ENCODE measurements at places on chromosomes 12 and 14.

DNA sequence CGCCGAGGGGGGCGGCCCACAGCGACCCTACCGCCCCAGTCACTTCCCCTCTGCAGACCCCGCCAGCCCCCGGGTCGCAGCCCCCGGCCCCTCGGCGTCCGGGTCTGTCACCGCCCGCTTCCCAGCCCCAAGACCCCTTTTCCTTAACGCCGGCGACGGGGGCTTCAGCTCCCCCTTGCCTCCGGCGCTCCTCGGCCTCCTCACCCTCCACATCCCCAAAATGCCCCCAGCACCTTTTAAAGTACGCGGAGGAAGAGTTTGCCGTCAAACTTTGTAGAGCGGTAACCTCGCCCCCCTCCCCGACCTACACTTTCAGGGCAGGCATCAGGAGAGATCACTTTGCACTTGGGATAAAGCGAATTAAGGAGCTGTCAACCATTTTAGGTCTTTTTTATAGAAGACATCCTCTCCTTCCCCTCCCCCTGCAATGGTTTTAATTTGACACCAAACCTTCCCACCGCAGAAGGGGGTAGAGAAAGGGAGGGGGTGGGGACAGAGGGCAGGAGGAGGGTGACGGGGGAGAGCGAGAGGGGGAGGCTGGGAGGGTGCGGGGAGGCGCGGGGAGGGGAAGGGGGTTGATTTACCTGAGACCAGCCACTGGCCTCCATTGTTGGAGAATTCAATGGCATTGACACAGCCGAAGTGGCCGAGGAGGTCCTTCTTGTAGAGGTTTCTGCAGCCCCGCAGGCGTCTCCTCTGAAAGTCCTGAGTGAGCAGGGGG, 578 bp downstream of the DCAF5 start:
- peak; percentile 52 for DNase-seq

DNA sequence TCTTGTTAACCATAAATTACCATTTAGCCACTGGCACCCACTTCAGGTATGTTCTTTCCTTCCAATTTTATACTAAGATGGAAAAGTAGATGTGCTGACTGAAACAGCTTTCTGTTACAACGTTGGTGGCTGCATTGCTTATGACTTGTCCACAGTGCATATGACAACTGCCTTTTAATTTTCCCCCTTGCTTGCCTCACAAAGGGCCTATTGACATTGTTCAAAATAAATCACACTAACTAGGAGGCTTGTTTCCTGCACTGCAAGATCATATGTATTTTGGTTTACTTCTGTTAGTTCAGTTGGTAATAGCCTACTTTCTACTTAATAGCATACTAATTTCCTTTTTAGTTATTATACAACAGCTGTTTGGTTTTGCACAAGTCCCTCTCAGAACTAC, 55.4 kb downstream of the SCAF11 start:
- DNase-seq = no peak

- DNase-seq = no peak
Observed at GRCh38 chr14:54652605-54653052, 85.7 kb downstream of the SAMD4A start.

DNA sequence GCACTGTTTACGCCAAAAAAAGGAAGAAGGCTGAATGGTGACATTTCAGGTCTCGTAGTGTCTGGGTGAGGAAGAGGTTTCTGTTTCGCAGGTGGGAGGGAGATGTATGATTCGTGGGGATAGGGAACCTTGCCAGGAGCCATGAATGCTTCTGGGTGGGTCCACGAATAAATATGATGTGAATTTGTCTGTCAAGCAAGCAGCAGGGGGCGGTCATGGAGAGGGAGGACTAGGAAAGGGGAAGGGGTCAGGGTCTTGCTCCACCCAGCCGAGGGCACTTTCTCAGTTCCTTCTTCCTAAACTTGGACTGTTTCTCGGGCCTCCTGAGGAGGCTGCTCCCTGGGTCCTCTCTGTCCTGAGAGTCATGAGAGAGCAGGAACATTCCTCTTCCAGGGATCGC, 72.5 kb downstream of the LGMN start:
- no peak for DNase-seq

- DNase-seq = peak; percentile 21
Observed at GRCh38 chr12:42846782-42847181, 257.2 kb upstream of the PRICKLE1 start.

GRCh38 chr14:59360233-59360632, 104.9 kb downstream of the GPR135 start:
- no peak for DNase-seq

GRCh38 chr12:113762155-113762881, 203.8 kb downstream of the RBM19 start:
- DNase-seq = no peak

DNA sequence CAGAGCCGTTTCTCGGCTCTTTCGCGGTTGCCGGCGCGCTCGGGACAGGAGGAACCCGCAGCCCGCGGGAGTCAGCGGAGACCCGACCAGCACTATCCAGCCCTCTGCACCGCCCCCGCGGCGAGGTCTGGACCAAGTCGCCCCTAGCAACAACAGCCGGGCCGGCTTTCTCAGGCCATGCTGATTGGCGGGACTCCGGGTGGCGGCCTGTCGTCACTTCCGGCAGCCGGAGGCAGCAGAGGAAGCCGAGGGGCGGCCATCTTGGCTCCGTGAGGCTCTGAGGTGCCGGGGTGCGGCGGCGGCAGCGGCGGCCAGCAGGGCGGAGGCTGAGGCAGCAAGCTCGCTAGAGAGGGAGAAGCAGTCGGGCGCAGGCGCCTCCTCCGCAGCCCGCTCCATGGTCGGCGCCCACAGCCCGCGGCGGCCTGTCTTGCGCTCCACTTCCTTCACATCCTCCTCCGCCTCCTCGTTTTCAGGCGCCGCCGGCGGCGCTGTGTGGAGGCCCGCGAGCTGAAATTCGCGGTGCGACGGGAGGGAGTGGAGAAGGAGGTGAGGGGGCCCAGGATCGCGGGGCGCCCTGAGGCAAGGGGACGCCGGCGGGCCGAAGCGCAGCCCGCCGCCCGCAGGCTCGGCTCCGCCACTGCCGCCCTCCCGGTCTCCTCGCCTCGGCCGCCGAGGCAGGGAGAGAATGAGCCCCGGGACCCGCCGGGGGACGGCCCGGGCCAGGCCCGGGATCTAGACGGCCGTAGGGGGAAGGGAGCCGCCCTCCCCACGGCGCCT, at the start of gene MARK3:
Gene MARK3 (plus strand): TSS at position 264 of the 777 bp plus-strand sequence. CDS start 615 bp downstream, outside the sequence.
- peak; percentile 98 for DNase-seq

DNA sequence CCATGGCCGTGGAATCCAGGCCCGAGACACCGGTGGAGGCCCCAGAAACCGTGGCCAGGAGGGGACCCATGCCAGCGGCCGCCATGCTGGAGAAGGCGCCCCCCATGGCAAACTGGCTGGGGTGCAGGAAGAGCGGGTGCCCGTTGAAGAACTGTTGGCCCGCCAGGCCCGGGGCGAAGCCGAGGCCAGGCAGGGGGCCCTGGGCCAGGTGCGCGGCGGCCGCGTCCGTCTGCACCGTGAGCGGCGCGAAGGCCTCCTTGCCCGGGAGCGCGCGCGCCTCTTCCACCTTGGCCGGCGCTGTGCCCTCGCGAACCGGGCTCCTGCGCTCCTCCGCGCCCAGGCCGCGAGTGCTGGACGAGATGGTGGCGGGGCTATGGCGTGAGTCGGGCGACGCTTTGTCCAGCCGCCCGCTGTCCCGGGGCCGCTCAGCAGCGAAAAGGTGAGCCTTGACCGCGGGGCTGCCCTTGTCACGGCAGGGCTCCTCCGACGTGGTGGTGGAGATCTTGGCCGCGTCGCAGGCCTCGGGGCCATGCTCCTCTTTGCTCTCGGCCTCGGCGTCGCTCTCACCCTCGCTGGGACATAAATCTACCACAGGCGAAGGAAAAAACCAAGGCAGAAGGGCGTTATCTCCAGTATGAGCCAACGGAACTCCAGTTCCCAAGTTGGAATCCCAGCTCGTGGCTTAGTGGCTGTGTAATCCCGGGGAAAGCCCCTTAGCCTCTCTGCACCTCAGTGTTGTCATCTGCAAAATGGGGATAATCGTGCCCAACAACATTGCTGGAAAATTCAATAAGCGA, 9.5 kb downstream of the TBX3 start:
- DNase-seq = peak; percentile 42

DNA sequence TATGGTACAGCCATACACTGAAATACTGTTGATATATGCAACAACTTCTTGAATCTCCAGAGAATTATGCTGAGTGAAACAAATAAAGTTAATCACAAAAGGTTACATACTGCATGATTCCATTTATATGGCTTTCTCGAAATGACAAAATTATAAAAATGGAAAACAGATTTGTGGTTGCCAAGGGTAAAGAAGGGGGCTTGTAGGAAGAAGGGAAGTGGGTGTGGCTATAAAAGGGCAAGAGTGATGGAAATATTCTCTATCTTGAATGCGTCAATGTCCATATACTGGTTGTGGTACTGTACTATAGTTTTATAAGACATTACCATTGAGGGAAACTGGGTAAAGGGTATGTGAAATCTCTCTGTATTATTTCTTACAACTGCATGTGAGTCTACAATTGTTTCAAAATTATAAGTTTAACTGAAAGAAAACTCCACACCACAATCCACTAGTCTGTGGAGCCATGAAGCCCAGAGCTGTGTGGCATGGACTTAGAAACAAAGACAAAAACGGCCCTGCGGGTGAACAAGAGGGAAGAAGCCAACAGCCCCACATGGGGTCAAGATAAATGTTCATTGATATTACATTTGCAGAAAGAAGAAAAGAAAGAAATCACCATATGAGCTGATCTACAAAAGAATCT, 18.3 kb upstream of the TSPAN11 start:
- DNase-seq = no peak

- no peak for DNase-seq
Observed at GRCh38 chr14:35285168-35286002, 6.8 kb upstream of the PSMA6 start.

- no peak for DNase-seq
Observed at GRCh38 chr12:104733717-104734175, 224.3 kb downstream of the SLC41A2 start.

- DNase-seq = no peak
Observed at GRCh38 chr12:52608161-52608560, 6.9 kb upstream of the KRT72 start.

DNA sequence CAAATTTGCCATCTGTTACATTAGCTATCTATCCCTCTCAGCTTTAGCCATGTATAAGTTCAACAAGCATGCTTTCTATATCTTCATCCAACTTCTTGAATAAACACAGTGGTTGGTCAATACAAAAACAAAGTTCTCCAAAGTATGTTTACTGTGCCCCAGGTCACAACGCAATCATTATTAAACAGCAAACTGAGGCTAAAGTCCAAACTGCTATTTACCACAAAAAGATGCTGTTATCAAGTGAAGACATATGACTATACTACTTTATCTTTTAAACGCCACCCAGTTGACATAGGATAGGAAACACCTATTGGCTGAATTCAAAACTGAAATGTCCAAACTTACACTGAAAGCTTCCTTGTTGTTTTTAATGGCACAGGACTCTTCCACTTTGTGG, 11.7 kb downstream of the ZCCHC8 start:
- DNase-seq = no peak

GRCh38 chr12:93943780-93944179, 204.6 kb upstream of the PLXNC1 start:
- DNase-seq = no peak

GRCh38 chr14:70822530-70823185, 13.3 kb upstream of the MAP3K9 start:
- no peak for DNase-seq

GRCh38 chr12:7872566-7873319, at the start of gene SLC2A14:
SLC2A14 (minus strand) TSS chr12:7872915; CDS start chr12:7869880, 3,035 bp downstream.
- DNase-seq = no peak

- DNase-seq = no peak
Observed at GRCh38 chr12:110247340-110248095, 33.5 kb upstream of the ATP2A2 start.

DNA sequence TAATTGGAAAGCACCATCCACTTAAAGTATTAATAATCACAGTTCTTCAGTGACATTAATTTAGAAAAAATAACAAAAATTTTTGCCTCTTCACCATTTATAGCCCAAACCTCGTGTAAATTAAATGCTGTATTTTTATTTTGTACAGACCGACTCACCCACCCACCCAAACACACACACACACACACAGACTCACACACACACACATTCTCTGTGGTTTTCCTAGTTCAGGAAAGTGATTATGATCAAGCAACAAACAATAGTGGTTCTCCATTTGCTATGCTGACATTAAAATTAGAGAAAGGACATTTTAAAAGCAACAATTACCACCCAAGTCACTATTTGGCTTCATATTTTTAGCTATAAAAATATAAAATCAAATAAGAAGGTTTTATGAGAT, 112.5 kb upstream of the FLRT2 start:
- no peak for DNase-seq

- DNase-seq = no peak
Observed at GRCh38 chr12:24898185-24898584, 50.7 kb downstream of the BCAT1 start.

DNA sequence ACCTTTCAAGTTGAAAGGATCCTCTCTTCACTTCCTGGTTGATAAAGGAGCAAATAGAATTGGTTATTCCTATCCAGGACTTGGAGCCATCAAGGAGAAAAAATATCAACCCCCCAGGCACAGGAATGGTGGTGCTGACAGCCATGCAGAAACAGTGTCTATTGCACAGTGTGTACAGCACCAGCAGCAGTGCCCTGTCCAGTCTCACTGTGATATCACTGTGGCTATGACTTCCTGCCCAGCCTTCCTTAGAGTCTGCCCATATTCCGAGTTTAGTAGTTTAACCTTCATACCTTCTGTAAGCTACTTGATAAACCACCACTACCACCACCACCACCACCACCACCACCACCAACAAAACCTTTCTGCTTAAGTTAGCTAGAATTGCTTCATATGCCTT, 45.1 kb upstream of the FERMT2 start:
- DNase-seq = no peak

- no peak for DNase-seq
Observed at GRCh38 chr12:121794534-121795033, 1.1 kb upstream of the RHOF start.
